ENCODE measurements at places on chromosomes 2 and 18.
A peak's percentile ranks its signal among the peaks of the same experiment; 100 is the strongest.

DNA sequence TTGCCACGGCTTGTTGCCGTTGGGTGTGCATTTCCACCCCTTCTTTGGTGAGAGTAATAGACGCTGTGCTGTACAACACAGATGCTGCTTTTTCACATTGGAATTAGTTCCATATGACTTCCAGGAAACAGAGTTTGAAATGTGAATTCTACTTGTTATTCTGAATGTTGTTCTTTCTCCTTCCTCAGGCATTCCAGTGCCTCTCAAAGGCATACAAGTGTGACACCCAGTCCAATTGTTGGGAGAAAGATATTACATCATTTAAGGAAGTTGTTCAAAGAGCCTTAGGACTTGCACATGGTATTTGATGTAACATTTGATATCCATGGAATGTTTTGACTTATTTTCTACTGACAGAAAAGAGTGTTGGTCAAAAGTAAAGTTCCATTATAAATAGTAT is 134.4 kb upstream of the LTBP1 start:
- no peak for DNase-seq

- DNase-seq, result peak; percentile 41
These were observed 66.3 kb upstream of the TCF7L1 start for GRCh38 chr2:85066874-85067351.

- peak; percentile 45 for DNase-seq
These were observed 598 bp upstream of the CEP68 start for GRCh38 chr2:65055422-65056214.

DNA sequence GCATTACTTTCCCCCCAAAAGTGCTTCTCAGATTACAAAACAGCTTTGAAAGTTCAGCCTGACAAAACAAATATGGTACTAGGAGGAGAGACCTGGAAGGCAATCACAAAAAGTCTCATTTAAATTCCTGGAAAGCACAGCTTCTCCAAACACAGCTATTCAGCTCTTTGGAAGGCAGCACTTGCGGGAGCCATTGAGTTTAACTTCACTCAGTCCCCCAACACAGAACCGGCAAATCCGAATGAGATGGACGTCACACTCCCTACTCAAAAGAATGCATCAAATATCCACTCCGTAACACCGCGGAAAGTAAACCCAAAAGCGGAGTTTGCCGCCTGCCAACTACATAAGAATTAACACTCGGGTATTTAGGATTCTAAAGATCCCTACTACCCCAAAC is 638 bp downstream of the ST6GAL2 start:
- no peak for DNase-seq

DNA sequence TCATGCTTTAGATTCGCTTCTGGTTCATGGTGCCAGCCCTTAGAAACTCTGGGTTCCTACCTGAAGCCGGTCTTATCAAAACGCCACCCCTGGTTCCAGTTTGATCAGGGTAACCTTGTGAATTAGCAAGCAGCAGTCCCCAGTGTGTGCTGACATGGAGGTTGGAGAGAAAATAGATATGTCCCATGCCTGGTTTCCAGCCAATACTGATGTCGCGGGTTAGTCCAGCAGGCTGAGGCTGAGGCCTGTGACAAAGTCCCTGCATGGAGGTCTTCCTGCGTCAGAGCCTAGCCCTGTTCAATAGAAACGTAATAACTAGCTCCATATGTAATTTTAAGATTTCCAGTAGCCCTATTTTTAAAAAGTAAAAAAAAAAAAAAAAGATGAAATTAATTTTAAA is 28.2 kb downstream of the LPIN1 start:
- no peak for DNase-seq

- no peak for DNase-seq
These were observed 88.7 kb downstream of the ARHGEF33 start for GRCh38 chr2:38978296-38978903.

DNA sequence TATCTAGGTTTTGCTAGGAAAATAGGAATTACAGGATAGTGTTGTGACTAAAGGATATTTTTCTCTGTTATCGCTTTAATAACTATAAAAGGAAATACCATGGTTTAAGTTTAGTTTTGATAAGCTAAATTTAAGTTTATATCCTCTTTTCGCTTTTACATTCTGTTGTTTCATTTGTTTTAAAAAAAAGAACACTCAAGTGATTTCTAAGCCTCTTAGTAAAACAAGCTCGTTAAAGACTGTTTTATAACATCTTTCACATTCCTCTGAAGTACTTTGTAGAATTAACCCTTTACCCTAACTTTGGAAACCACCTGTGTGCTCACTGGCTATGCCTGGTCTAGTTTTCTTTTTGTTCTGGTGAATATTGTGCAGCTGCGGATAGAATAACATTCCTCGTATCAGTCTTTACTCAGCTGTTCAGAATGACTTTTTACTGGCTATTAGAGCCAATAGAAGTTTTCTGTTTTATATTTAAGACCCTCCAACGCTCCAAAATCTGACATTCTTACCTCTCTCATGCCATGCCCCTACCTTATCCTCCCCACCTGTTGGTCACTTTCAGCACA is 183.1 kb downstream of the PTPRM start:
- DNase-seq, result no peak

DNA sequence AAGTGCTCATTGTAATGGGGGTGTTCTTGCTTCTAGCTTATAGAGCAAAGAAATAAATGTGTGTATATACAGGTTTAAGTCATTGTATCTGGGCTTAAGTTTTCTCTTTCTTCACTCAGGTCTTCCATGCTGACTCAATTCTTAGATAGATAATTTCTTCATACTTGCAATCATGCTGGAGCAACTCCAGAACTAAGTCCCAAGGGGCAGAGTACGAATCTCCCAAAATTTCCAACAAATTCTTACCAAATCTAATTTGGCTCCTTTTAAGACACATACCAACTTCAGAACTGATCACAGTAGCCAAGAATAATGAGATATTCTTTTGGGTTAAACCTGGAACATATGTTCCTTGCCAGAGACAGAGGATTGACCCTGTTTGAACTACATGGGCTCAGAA is 4.3 kb upstream of the SPAG16 start:
- DNase-seq, result no peak

DNA sequence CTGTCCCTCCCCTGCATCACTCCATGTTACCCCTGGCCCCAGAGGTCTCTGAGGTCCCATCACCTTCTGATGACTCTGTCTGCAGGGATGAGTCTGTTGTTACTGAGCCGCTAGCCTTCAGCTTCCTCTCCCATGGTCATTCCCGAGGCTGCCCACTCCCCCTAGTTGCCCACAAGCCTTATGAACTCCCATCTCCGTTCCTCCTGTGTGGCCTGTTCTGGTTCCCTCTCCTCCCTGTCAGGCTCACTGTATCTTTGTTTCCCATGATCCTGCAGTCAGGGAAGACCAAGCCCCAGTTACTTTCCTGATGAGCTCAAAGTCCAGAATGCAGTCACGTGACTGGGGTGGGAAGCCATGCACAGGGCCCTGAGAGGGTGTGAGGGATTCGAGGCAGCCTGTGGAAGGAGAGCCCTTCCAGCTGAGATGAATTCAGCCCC is 39.5 kb downstream of the INPP4A start:
- no peak for DNase-seq

DNA sequence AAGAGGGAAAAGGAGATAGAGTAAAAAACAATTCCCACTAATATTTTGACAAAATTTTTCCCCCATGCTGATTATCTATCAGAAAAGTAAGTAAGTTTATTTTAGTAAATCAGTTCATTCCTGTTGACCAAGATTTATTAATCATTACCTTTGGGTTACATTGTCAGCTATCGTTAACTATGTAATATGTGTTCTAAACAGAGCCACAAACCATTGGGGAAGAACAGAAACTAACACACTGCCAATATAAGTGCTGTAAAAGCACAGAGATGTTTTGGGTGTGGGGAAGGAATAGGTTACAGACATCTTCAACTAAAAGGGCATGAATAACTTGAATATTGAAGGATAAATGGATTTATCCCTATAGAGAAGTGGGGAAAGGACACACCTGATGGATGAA is 42.5 kb upstream of the ACADL start:
- no peak for DNase-seq

Data from stimulated activated CD8-positive, alpha-beta memory T cell treated with anti-CD3 and anti-CD28 coated beads, Interleukin-2, amount 100 ng/mL, for 48 hours (primary cell).